Stimulated activated CD8-positive, alpha-beta memory T cell treated with anti-CD3 and anti-CD28 coated beads, Interleukin-15, amount 100 ng/mL, for 24 hours (primary cell): ENCODE measurements at places on chromosomes 4 and X.
A peak's percentile ranks its signal among the peaks of the same experiment; 100 is the strongest.

DNA sequence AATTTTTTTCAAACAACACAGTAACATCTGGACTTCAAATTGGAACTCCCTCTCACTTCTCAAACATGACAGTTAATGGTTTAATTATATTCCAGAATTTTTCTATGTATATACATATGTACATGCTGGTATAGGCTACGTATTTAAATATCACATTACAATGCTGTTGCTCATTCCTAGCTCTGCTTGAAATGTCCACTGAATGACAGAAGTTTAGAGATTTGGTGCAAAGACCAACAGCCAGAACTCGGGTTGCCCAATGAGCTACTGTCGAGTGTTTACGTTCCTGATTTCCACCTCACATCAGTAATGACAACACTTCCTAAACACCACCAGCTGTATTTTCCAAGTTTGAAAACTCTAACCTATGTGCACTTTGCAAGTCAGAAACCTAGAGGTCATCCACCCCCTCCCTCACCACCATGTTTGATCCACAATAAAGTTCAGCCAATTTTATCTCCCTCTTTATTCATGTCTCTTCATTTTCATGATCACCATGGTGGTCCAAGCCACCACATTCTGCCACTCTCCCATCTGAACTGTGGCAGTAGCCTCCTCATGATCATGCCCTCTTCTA is 49.3 kb upstream of the RPL34 start:
- no peak for DNase-seq

- DNase-seq = no peak
Observed at GRCh38 chrX:120120223-120120622, 4.5 kb upstream of the RHOXF1 start.

GRCh38 chr4:6493658-6494304 is 21.4 kb upstream of the PPP2R2C start:
- no peak for DNase-seq

DNA sequence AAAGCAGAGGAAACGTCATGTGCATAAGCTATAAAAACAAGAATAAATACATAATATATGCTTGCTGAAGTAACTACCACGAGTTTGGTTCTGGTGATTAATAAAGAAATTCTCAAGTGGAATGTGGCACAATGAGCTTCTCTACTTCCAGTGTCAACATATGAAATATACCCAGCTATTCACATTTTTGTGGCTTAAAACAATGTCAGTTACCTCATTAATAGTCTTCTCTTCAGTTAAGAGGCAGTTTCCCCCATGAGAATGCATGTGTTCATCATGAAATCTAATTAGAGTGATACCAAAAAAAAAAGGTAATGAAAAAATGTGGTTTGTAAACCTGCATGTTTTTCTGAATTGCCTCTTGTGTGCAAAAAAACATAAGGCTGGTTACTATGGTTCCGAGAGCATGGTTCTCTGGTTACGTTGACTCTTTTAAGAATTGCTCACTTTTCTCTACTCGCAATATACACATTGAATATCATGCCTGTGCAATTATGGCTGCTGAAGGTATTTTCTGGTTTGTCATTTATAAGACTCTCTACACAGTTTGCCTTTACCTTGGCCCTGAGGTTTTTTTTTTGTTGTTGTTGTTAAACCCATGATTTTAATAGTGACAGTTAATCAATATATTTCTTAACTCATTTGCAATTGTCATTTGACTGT is 108.2 kb downstream of the PCDH7 start:
- DNase-seq = no peak

DNA sequence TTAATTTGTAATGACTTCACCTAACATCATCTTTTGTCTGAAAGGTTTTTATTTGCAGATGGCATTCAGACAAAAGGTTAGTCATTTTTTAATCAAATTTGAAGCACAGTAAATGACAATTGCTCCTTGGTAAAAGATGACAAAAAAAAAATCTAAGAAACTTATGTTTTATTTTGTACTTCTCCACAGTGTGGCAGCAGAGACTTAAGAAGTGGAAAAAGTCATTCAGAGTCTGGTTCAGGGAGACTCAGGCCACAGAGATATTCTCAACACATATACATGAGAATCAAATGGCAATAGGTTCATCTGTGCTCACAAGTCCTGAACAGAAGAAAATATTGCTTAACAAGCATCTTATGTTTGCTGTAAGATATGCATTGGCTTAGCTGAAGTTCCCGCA is 436.2 kb downstream of the KCNIP4 start:
- DNase-seq = no peak

- no peak for DNase-seq
Observed at GRCh38 chr4:53646795-53647194, 55.5 kb upstream of the LNX1 start.

GRCh38 chrX:137198040-137198439 is 164.2 kb upstream of the GPR101 start:
- no peak for DNase-seq

DNA sequence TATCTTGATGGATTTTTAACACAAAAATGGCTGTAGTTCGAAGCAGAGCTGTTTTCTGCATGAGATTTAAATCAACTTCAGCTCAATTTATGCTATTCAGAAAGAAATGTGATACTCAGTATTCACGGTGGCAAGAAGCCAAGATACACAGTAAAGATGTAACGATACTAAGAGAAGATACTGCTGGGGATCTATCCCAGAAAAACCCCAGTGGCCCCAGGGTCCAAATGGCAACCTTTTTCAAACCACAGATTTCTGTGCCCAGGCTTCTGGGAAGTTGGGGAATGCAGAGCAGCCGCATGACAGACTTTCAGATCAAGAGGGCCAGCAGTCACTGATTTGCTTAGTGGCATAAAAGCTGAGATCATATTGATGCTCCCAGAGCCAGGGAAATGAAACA is 353.9 kb downstream of the AFF2 start:
- DNase-seq = no peak

DNA sequence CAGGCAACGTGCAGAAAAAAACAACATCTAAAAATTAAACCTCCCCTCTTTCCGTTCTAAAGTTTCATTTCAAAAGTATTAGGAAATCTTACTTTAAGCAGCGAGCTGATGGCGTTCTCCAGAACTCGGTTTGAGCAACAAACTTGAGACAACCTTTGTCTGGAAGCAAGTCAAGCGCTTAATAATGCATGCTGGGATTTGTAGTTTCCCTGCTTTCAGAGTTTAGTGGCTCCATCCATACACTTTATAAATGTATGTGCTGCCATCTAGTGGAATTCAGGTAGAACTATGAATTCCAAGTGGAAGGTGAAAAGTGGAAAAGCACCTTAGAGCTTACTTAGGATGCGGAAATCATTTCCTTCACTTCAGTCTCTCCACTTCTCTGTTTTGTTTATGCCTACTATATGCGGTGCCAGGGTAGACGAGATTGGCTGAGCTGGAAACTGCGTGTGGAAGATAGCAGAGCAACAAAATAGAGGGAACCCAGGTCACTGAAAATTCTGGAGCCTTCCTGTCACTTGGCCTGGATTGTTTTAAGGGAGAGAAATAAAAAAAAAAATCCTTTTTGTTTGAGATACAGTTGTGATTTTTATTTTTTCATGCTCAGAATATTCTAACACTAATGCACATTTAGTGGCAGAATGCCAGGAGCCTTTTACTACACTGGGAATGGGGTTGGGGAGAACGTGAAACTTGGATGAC is at the start of gene BDH2:
Gene BDH2 (minus strand): TSS at position 144 of the 702 bp plus-strand sequence. CDS start 3,580 bp downstream, outside the sequence.
- DNase-seq = no peak

DNA sequence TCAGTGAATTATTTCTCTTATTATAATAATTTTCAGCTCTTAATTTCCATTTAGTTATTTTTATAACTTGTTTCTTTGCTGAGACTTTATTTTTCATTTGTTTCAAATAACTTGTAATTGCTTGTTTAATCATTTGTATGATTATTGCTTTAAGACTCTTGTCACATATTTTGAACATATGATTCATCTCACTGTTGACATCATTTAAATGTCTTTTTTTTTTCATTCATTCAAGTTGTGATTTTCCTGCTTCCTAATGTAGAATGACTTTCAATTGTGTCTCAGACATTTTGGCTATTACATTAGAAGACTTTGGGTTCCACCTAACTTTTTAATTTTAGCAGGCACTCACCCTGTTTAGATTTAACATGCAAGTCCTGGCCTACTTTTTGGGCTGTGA is 234.8 kb upstream of the DIPK2B start:
- no peak for DNase-seq

- no peak for DNase-seq
Observed at GRCh38 chr4:105600951-105601350, 48.5 kb downstream of the ARHGEF38 start.

DNA sequence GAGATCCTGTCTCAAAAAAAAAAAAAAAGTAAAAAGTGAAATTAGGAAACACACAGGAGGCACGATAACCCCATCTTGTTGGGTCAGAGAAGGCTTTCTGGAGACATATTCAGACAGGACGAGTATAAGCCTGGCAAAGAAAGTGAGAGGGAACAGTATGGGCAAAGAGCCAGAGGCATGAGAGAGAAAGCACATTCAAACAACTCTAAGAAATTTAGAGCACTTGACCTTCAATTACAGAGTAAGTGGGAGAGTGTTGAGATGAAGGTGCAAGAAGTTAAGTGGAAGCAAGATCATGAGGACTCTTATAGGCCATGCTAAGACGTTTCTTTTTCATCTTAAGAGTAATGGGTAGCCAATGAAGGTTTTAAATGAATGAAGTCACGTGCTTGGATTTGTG is 70.4 kb downstream of the ELOVL6 start:
- DNase-seq = no peak

- DNase-seq = no peak
Observed at GRCh38 chrX:63810746-63811145, 25.7 kb upstream of the ARHGEF9 start.

DNA sequence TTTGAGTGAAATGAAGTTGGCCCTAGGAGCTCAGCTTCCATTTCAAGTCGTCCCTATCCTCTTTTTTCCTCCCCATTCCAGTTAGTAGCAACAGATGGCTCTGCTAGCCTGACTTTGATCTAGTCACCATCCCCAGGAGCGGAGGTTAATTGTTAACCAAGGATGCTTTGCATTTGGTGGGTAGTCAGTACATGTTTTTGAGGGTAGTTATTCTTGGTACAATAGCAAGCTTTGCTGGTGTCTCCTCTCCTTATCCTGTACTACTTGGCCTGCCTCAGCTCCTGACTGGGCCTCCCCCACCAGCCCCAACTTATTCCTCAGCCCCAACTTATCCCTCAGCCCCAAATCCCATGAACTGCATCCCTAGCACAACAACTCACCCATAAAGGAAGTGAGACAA is 14.8 kb upstream of the RTL5 start:
- DNase-seq = no peak

DNA sequence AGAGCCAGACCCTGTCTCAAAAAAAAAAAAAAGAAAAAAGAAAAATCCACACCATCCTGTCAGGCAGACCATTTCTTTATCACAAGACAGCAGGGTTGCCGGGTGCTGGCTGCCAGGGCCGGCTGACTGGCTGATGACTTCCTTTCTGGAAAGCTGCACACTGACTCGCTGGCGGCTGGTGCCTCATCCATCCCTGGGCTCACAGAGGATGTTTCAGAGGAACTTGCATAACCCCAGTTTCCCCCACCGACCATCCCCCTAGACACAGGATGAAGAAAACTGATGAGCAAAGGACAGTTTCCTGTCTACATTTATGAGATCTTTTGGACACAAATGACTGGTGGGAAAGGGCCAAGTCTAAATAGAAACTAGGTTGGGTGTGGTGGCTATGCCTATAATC is 14.1 kb downstream of the HPSE start:
- no peak for DNase-seq

- DNase-seq = no peak
Observed at GRCh38 chr4:97953171-97953941, 189.9 kb downstream of the STPG2 start.

- no peak for DNase-seq
Observed at GRCh38 chr4:106676173-106676921, 307.8 kb upstream of the GIMD1 start.

DNA sequence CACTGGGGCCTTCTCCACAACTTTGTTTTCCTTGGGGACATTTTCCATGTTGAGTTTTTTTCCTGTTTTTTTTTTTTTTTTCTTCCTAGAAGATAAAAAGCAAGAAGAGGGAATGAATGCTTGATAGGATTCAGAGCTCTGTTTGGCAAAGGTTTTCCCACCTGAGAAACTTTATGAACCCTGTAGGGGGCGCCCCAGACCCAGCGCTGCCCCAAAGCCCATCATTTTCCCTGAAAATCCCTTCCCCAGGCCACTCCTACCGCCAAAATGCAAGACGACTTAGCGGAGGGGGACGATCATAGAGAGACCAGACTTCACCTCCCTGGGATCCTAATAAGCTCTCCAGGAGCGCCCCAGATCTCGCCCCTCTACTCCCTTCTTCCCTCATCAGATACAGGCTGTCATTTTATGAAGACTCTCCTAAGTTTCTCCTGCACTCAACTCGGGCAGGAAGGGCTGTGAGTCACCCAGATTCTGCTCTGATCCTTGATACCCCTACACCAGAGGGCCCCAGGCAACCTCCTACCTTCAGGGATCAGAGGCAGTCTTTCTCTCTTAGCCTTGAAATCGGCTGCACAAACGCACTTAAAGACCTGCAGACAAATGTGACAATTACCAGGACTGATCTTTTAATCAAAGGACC is 1.4 kb downstream of the BEX5 start:
- DNase-seq = no peak

DNA sequence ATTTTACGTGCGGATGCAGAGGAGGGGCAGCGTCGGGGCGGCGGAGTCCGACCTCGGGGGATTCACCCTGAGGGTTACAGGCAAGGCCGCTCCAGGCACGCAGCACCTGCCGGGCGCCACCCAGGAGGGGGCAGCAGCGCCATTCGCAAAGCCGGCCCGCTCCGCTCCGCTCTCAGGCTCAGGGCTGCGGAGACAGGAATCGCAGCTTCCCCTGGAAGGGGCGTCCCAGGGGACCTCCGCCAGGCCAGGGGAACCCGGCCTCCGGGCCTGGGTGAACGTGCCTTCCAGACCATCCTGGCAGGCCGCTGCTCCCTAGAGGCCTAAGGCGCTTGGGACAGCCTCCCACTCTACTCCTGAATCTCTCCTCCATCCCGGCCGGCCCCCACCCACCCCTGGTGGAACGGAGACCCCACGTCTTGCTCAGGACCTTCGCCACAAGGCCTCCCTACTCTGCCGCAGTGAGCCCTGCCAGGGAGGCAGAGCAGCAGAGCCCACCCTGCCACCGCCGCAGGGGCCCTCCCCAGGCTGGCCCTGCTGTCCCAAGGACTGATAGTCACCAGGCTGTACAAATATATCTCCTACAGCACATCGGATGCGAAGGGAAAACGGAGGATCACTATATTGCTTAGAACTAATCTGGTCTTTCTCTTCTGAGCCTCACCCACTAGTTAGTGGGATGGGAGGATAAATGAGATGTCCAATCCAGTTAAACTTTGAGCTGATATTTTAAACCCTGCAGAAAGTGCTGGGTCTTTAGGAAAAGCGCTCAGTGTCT is 115.0 kb downstream of the SMIM20 start:
- DNase-seq = peak; percentile 58

- no peak for DNase-seq
Observed at GRCh38 chr4:153933915-153934687, 145.2 kb upstream of the SFRP2 start.

DNA sequence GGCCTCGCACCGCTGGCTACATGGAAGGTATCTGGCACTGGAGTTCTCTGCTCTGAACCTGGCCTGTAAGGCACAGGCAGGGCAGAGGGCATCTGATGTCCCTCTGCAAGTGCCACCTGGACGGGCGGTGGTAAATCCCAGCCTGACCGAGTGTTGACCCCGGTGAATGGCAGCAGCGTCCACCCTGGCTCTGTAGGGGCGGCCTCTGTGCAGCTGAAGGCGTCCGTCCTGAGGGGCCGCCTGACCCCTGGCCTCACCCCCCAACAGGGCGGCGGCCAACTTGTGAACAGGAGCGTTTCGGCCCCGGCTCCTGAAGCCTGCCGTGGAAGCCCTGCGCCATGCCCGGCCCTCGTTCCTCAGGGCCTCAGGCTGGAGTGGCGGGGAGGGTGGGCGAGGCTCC is 51.4 kb downstream of the CPZ start:
- DNase-seq = no peak

- no peak for DNase-seq
Observed at GRCh38 chr4:43512253-43512652, 619.7 kb downstream of the GRXCR1 start.
